NCI-H774 (cell line): ENCODE measurements at places on chromosomes 11 and 22.

DNA sequence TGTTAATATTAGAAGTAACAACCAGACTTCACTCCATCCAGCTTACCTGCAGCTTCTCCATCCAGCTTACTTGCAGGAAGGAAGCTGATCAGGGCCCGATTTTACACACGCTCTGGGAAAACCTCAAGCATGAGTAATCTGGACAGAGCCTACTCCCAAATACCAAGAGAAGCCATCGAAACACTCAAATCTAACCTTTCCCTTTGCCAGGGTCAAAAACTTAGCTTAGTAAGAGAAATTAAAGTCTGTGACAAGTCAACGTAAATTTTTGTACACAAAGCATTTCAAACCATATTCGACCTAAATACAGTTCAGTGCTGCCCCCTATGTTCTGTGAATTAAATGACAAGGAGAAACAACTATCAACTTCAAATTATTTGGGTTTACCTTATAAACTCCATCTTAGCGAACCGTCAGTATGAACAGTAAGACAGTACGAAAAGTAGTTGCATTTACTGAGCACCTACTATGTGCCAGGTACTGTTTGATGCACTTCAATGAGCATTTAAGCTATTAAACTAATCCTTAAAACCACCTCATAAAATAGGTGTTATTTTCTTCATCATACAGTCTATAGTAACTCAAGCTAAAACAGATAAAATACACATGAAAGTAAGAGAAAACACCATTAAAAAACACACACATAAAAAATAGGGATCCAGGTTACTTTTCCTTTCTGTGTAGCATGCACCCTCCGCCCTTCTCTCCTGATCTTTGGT is 36.9 kb downstream of the ARFGAP3 start:
- no peak for DNase-seq

DNA sequence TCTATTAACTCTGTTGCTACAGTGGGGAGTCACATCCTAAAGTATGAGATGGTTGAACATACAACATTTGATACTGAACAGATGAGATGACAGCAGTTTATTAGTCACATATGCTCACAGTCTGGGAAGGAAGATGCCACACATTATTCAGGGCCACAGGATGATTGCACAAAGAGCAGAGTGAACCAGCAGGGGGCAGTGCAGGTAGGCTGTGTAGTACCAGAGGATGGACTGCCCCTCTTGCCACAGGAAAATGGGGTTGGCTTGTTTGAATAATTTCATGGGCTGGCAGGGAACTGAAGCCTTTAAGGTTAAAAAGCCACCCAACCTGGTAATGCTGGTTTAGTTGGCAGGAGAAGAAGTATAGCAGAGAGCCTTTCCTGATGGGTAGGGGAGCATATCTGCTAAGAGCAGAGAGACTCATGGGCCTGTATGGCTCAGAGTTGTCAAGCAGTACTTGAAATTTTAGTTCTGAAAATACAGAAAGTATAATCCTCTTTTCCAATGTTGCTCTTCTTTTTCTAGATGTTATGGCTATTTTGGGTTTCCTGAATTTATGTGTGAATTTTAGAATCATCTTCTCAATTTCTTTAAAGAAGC is 180.4 kb upstream of the B3GAT1 start:
- DNase-seq, result no peak

GRCh38 chr11:76685831-76686230 is 15.3 kb upstream of the LRRC32 start:
- DNase-seq, result no peak

GRCh38 chr22:26766510-26767350 is 109.3 kb downstream of the MIAT start:
- DNase-seq, result no peak

- DNase-seq, result no peak
Observed at GRCh38 chr11:44729713-44730112, 3.0 kb downstream of the TSPAN18 start.

- DNase-seq, result no peak
Observed at GRCh38 chr11:121229495-121230215, 62.9 kb upstream of the SC5D start.
